ENCODE measurements at places on chromosomes 1 and 21. TPM values are rescaled to one million over a fixed set of nuclear protein-coding genes. Genes with fewer than 3 reads are reported as not detected.

GRCh38 chr1:185439727-185440415 lies 122.8 kb upstream of the IVNS1ABP start:
- DNase-seq, result peak; percentile 1

- no peak for DNase-seq
These were observed 53.4 kb upstream of the ASPM start for GRCh38 chr1:197199923-197200271.

- DNase-seq, result no peak
These were observed 428.4 kb downstream of the PTPRU start for GRCh38 chr1:29664711-29665110.

DNA sequence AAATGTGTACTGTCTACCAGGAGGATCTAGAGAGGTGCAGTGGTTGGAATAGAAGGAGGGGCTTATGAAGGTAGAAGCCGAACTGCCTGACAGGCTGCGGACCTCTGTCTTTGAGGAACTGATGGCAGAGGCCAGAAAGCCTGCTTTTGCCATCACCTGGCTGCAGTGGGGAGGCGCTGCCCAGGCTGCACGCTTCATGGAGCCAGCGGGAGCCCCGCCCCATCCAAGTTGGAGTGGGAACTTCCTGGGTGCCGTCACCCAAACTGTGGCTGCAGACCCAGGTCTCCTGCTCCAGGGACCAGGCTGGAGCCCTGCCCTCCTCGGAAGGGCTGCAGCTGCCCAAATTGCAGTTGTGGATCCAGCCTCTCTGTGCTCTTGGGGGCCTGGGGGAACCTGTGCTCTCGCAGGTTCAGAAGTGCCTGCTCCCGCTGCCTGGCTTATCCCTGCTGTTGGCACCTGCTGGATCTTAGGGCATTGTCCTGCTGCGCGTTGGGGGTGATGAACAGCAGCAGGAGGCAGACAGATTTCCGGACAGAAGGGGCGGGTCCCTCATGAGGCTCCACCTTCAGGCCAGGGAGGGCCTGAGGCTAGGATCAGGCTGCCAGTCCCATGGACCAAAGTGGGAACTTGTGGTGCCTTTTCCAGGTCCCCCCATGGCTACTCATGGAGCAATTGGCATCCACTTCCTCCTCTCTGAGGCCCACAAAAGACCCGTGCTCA lies 118.0 kb upstream of the PLPPR4 start:
- DNase-seq, result no peak

GRCh38 chr1:209657918-209658317 lies 5.7 kb upstream of the LAMB3 start:
- DNase-seq, result no peak

DNA sequence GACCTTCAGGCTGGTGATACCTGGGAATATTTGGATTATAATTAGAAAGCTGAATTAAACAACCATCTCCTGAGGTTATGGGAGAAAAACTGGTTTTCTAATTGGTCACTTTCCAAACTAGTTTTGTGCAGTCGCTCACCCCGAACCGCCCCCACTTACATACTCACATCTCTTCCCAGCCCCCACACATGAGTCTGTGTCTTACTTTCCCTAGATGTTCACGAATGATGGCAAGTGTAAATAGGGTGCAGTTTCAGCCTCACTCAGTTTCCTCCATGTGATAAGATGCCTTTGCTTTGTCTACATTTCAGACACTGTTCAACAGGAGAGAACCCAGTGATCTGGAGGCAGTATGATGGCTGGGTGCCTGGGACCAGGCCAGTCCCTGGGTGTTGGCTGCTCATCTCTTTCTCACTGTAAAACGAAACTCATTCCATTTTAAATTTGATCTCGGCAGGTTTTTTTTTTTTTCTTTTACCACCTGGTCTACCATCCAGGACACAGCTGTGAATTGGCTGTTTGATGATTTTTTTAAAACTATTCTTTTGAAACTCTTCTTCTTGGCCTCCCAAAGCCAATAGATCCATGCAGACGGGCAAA lies 164.3 kb upstream of the RAB4A start:
- DNase-seq, result no peak

DNA sequence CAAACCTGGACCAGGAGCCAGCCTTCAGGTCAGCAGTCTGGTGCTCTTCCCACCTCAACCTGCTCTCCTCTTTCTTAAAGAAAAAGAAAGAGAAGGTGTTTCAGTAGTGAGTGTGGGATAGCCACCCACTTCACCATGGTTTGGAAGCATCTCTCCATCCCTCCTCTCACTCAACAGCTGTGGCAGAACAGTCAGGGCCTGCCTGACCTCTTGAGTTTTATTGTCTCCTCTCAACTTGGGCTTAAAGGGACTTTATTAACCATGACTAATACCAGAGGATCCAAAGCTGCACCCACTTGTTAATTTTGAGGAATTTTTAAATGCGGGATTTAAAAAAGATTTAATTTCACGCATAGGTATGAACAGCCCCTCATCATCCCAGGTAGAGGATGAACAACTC lies 570 bp upstream of the VASH2 start:
- DNase-seq, result no peak

DNA sequence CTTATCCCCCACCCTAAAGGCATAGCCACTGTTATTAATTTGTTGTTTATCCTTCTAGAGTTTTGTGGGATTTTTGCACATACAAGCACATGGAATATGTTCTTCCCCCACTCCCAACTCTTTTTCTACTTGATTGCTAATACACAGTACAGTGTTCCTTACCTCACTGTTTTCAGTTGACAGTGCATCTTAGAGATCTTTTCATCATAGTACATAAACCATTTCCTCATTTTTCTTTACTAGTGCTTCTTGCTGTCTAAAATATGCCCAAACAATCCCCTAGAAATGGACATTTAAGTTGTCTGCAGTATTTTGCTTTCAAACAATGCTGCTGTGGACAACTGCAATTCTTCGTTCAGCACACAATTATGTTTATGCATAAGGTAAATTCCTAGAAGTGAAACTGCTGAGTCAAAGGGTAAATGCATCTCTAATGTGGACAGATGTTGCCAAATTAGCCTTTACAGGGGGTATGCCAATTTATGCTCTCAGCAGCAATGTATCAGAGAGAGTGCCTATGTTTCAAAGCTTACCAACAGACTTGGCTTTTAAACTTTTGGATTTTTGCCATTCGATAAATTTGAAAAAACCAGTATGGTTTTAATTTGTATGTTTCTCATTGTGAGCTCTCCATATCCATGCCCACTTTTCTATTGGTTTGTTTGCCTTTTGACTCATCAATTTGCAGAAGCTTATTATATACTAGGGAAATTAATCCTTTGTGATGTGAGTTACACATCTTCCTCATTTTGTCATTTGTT lies 132.6 kb downstream of the MRPS6 start:
- no peak for DNase-seq

DNA sequence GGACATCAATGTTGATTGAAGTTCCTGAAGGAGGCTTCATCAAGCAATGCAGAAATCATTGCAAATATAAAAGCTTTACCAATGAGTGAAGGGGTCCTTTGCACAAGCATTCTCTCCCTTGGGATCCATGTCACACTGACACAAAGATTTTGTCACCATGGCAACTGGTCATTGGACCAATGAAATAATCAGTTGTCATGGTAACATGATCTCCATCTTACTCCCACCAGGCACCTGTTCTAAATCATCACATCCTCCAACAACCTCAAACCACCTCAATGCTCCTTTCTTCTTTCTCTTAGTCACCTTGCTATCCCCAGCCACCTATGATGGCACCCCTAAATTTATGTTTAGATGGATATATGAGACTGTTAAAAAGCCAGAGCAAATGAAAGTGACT lies 13.5 kb upstream of the FOXJ3 start:
- no peak for DNase-seq

GRCh38 chr1:163196449-163196787 lies 6.3 kb downstream of the RGS5 start:
- DNase-seq, result no peak

- no peak for DNase-seq
These were observed 177.6 kb upstream of the OLFM3 start for GRCh38 chr1:102174259-102174863.

DNA sequence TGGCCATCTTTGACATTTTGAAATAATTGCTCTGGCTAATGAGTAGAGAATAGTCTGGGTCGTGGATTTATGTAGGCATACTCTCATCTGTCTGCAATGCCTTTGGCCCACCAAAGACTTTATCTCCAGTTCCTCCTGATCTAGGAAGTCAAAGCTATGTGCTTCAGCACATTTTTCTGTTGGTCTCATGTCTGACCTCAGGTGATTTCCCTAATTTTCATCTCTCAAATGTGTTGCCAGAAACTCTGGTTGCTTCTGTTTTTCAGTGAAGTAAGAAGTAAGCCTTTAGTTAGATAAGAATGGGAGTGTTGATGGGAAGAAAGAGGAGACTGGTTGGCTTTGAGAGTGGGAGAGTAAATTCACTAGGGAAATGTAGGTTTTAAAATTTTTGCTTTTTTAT lies 66.4 kb downstream of the GPR88 start:
- no peak for DNase-seq

GRCh38 chr1:54706419-54706818 lies 9.2 kb upstream of the TTC4 start:
- no peak for DNase-seq

Gene UQCRH
- total RNA-seq, result 233 TPM

Gene RPAP2
- total RNA-seq, result 4.8 TPM

Gene C1orf116
- under 0.01 TPM for total RNA-seq

Gene SLAMF9
- under 0.01 TPM for total RNA-seq

Gene C1orf198
- total RNA-seq, result 7.3 TPM

Gene MTARC1
- 1.9 TPM for total RNA-seq

All from hematopoietic multipotent progenitor cell (in vitro differentiated cells).